ENCODE measurements at places on chromosomes 7 and 10.

DNA sequence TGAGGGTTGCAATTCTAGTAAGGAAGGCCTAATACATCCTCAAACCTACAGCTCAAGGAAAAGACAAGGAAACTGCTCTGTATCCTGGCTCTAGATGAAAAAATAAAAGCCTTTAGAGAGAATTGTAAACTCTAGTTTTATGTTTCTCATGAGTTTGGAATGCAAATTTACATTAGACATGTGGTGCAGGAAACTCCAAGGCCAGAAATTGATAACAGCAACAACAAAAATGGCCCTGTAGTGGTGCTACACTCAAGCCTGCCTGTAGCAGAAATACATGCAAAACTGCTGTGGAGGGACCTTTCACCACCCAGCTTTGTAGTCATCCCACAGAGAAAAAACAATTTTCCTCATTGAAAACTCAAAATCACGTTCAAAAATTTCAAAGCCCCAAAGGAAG lies 546.7 kb upstream of the LRRN3 start:
- DNase-seq, result no peak

DNA sequence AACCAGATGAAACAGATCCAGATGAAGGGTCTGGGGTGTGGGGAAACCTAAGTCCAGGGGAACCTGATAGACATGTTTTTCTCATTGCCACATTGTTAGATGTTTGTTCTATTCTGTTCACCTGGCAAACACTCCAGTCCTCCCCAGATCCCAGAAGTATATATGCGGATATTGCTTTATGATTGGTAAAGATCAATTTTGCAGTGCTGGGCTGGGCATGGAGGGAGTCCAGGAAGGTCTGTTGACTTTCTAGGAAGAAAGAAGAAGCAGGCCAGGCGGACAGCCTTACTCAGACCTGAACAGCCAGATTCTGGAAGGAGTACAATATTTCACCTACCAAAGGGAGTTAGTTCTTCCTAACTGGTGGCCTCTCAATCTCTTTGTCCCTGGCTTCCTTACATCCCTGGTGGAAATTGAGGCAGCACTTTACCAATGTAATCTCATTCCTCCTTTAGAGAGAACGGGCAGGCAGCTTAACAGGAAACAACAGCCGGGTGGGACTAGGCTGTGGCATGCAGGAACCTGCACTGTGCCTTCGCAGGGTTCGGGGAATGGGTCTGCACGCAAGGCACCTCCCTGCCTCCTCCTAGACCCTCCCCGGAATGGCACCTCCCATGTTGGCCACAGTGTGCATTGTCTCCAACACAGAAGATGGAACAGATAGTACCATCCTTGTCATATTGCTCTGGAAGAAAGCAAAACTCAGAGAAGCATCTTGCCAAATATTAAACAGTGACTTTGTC lies 930 bp downstream of the GIMAP6 start:
- DNase-seq, result peak; percentile 25

GRCh38 chr7:110205899-110206298 lies 885.0 kb upstream of the LRRN3 start:
- no peak for DNase-seq

DNA sequence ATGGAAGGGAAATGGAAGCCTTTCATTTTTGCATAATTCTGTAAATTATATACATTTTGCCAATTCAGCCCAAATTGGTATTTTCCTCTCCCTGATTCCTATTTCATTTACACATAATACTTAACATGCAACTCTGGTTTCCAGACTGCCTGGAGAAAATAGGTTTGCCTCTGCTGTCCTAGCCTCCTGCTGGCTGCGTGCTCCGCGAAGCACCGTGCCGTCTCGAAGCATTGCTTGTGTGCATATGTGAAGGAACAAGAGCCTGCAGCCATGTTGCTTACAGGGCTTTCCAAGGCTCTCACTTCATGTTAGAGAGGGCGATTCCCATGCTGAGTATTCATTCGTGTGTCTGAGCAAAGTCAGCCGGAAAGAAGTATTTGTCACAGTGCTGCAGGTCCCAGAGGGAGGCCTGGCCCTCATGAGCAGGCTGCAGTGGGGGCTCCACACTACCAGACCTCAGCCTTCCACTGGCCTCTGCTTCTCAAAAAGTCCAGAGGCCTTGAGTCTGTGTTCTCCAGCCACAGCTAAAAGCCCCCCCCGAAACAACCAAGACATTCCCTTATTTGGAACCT lies 66.5 kb downstream of the CLRN3 start:
- no peak for DNase-seq

DNA sequence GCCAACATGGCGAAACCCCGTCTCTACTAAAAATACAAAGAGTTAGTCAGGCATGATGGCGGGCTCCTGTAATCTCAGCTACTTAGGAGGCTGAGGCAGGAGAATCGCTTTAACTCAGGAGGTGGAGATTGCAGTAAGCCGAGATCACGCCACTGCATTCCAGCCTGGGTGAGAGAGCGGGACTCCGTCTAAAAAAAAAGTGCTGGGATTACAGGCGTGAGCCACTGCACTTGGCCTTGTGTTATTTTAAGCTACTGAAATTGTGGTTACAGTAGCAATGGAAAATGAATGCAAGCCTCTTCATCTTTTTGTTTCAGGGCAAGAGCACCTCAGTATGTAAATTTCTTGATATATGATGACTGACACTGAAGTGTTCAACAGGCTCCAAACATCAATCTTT lies 106.4 kb upstream of the IMMP2L start:
- no peak for DNase-seq

- no peak for DNase-seq
These were observed 128.0 kb upstream of the MBL2 start for GRCh38 chr10:52900593-52900992.

DNA sequence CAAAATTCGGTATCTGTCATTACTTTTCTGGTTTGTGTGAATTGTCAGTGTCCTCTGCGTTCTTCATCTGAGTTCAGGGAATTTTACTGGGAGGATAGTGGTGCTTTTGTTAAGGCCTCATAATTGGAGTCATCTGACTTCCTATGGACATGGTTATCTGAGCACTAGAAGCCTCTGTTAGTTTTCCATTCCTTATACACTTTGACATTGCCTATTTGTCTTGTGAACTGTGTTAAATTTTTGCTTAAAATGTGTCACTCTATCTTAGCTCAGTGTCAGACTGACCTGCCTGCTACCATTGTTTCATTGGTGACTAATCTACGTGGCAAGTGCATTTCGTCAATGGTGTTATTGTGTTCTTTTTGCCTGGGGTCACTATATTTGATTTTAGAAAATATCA lies 253.3 kb downstream of the SEMA3A start:
- no peak for DNase-seq

- DNase-seq, result peak; percentile 8
These were observed 118.1 kb upstream of the LYZL2 start for GRCh38 chr10:30747633-30748032.

DNA sequence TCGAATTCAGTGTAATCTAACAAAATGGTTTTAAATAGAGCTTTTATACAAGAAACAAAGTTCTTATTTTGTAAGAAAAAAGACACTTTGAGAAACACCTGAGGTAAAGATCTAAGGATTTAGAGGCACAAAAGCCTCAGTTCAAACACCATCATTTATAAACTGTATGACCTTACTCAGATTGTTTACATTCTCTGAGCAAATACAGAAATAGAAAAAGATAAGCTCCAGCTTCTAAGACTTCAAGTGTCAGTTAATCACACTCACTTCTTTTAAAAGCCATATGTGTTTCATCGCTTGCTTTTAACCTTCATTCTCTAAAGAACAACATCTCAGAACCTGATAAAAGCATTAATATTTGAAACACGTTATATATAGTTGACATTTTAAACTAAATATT lies 27.9 kb downstream of the CADPS2 start:
- DNase-seq, result no peak

- no peak for DNase-seq
These were observed 5.1 kb upstream of the CDHR3 start for GRCh38 chr7:105958012-105958411.

- no peak for DNase-seq
These were observed 5.8 kb downstream of the EZH2 start for GRCh38 chr7:148878317-148878716.

DNA sequence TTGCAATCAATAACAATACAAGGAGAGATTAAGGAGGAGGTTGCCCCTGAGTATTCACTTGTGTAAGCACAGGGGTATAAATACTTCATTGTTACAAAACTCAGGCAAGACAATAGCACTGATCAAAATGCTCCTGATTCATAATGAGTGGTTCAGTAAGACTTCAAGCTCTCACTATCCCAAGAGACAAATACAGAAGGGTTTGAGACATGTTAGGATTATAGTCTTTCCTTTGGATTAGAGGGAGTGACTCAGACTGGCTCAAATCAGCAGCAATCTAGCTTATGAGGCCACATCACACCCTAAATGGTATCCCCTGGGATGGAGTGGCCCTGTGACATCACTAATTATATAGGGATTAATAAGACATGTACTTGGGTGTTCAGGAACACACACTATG lies 167.2 kb upstream of the HGF start:
- no peak for DNase-seq

DNA sequence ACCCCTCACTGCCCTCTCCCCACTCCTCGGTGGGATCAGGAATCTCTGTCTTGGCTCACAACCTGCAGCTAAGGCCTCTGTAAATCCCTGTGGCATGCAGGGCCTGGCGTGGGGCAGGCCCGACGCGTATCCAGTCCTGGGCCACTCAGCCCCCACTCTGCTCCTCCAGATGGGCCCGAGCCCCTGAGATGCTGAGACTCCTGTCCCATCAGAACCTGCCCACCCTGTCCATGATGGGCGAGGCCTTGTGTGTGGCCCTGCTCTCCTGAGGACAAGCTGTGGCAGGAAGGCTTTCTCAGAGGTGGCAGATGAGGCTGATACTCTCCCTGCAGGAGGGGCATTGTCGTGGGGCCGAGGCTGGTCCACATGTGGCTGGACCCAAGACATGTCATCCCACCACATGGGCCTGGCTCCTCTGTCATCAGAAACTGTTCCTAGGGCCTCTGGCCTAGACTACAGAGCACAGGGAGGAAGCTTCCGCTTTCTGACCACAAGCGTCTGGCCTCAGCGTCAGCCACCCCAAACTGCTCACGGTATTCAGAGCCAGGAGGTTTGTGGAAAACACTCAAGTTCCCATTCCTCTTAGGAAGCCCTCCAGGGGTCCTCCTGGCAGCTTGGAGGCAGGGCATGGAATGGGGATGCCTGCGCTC lies 6.0 kb downstream of the ALOX5 start:
- DNase-seq, result no peak

DNA sequence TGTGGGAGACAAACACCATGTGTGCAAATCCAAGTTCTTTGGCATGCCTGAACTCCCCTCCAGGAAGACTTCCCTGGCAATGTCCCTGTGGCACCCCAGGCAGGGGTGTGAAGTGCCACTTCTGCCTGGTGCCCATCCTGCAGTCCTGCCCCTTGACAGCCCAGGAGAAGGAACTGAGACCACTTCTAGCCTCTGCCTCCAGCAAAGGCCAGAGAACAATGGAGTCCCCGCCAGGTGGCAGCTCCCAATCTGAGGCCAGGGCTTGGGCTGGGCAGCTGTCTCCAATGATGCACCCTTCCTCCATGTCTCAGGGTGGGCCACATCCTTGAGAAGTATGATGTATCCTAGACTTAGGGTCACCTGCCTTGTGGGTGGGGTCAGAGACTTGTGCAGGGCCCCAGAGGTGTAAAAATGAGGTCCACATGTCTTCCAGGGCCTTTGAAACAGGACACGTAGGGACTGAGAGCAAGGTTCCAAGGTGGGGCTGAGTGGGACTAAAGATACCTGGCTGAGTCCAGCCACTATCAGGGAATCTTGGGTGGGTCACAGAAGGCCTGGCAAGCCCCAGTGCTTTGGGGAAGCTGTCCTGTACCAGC lies 5.5 kb downstream of the FXYD4 start:
- DNase-seq, result no peak
